ENCODE measurements at places on chromosomes 5 and 9. TPM values are rescaled to one million over a fixed set of nuclear protein-coding genes. Genes with fewer than 3 reads are reported as not detected.

OMD gene
- total RNA-seq, result not detected

- peak; percentile 68 for DNase-seq
- H3K27me3 ChIP-seq, result peaks cover 3% of the 10 kb centered on the region
- peaks cover 20% of the 10 kb centered on the region for H3K36me3 ChIP-seq
These were observed 26.1 kb upstream of the ANXA2R start for GRCh38 chr5:43065948-43066798.

- peaks cover 26% of the 10 kb centered on the region for H3K36me3 ChIP-seq
- peak; percentile 48 for DNase-seq
- H3K27ac ChIP-seq, result peak overlapping the region; percentile 81
- peaks cover 21% of the 10 kb centered on the region for H3K4me1 ChIP-seq
These were observed 1.3 kb downstream of the NOTCH1 start for GRCh38 chr9:136544548-136544963.

GRCh38 chr9:33318781-33319180, 28.5 kb downstream of the NFX1 start:
- H3K27me3 ChIP-seq, result no peaks in the 10 kb centered on the region
- no peak overlapping the region for H3K4me3 ChIP-seq
- no peak for DNase-seq
- H3K36me3 ChIP-seq, result peaks cover 45% of the 10 kb centered on the region

- peaks cover 5% of the 10 kb centered on the region for H3K27me3 ChIP-seq
- H3K27ac ChIP-seq, result no peak overlapping the region
- H3K36me3 ChIP-seq, result peaks cover 2% of the 10 kb centered on the region
- H3K4me1 ChIP-seq, result peaks cover 9% of the 10 kb centered on the region
These were observed 10.5 kb downstream of the ARSB start for GRCh38 chr5:78974601-78975000.

- peaks cover 2% of the 10 kb centered on the region for H3K27me3 ChIP-seq
- H3K36me3 ChIP-seq, result no peaks in the 10 kb centered on the region
- H3K4me1 ChIP-seq, result no peaks in the 10 kb centered on the region
- no peak for DNase-seq
These were observed 247.2 kb downstream of the FSTL4 start for GRCh38 chr5:133364936-133365707.

All from activated T-helper 1 cell treated with anti-CD3 and anti-CD28 coated beads, Interleukin-12 subunit alpha, Interleukin-12 subunit beta, Interleukin-2, Interleukin-4 antibody, amounts not matched to agents 30 ng/mL and 10 ng/mL and 1 ng/mL, durations not matched to agents 14 hours and 24 hours and 36 hours (primary cell).